ENCODE measurements at places on chromosomes 5 and 9. TPM values are rescaled to one million over a fixed set of nuclear protein-coding genes. Genes with fewer than 3 reads are reported as not detected.

The PTGDS gene
- total RNA-seq, result 24.6 TPM

The MRRF gene
- 42.7 TPM for total RNA-seq

The DOCK2 gene
- total RNA-seq, result 3.3 TPM

The SH3GLB2 gene
- total RNA-seq, result 55.1 TPM

The SPATA9 gene
- total RNA-seq, result not detected
